ENCODE measurements at places on chromosomes 3 and 15.

DNA sequence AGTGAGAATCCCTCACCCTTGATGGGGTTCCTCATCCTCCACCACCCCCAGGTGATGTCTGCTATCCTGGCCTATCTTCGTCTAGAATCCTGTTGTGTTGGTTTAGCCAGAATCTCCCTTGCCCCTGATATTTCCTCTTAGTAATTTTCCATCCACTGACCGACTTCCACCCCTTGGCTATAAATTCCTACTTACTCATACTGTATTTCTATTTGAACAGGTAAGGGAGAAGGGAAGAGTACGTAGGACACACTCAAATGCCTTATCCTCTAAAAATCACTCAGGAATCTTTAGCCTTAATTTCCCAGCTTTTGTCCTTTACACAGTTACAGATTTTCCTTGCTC is 678 bp upstream of the TFG start:
- DNase-seq, result no peak

DNA sequence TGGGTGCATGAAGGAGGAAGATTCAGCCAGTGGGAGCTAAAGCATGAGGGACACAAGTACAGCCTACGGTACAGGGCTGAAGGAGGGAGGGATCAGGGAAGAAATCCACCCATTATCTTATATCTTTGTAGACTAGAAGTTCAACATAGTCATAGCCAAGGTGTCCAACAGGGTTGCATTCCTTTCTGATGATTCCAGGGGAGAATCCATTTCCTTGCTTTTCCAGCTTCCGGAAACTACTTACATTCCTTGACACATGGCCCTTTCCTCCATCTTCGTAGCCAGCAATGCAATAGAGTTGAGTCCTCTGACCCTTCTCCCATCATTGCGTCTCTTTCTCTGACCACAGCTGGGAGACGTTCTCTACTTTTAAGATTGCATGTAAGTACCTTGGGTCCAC is 471.0 kb upstream of the SEMA6D start:
- no peak for DNase-seq

GRCh38 chr3:177676947-177677587 is 479.8 kb upstream of the TBL1XR1 start:
- DNase-seq, result no peak

DNA sequence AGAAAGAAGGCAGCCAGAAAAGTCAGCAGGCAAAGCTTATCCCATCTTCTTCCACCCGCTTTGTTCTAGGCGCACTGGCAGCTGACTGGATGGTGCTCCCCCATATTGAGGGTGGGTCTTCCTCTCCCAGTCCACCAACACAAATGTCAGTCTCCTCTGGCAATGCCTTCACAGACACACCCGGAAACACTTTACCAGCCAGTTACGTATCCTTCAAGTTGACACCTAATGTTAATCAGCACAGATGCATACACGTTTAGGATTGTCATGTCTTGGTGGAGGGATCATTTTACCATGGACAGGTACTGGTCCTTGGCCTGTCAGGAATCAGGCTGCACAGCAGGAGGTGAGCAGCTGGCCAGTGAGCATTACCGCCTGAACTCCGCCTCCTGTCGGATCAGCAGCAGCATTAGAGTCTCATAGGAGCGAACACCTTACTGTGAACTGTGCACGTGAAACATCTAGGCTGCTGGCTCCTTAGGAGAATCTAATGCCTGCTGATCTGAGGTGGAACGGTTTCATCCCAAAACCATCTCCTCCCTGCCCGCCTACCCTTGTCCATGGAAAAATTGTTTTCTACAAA is 59.1 kb upstream of the PYDC2 start:
- DNase-seq, result no peak

- no peak for DNase-seq
Observed at GRCh38 chr3:56269755-56270535, 198.3 kb downstream of the ERC2 start.

- no peak for DNase-seq
Observed at GRCh38 chr3:22691407-22691806, 511.7 kb upstream of the UBE2E2 start.

- no peak for DNase-seq
Observed at GRCh38 chr15:52486003-52486996, 42.4 kb downstream of the MYO5A start.

DNA sequence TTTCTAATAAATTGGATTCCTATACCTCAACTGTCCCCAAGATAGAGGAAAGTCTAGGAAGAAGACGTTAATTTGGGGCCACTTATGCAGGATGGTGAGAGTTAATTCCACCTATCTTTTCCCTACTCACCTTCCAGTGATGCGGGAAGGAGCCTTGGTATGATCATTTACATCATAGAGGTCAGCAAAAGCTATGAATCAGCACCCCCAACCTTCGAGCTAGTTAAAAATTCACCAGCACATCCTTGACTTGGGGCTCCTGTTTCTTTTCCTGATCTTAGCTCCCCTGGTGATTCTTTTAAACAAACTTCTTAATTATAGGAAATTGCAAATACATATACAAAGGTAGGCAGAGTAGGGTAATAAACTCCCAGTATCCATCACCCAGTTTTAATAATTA is 366.6 kb downstream of the SOX2 start:
- no peak for DNase-seq

GRCh38 chr3:114803042-114803695 is 343.9 kb downstream of the ZBTB20 start:
- DNase-seq, result no peak

GRCh38 chr3:158379517-158379916 is 191.5 kb upstream of the MLF1 start:
- DNase-seq, result no peak
